Liver (tissue), 10 donors: ENCODE measurements at places on chromosomes 12 and 14.

GRCh38 chr12:95269892-95270291 is 52.3 kb downstream of the VEZT start:
- H3K27me3 ChIP-seq: no peaks in the 10 kb centered on the region
- no peak for DNase-seq
- H3K36me3 ChIP-seq: peaks cover 3% of the 10 kb centered on the region
- no peak overlapping the region for H3K4me3 ChIP-seq

GRCh38 chr12:61757831-61758505 is 502.2 kb upstream of the USP15 start:
- no peak for DNase-seq
- no peaks in the 10 kb centered on the region for H3K36me3 ChIP-seq
- H3K4me3 ChIP-seq: no peak overlapping the region

DNA sequence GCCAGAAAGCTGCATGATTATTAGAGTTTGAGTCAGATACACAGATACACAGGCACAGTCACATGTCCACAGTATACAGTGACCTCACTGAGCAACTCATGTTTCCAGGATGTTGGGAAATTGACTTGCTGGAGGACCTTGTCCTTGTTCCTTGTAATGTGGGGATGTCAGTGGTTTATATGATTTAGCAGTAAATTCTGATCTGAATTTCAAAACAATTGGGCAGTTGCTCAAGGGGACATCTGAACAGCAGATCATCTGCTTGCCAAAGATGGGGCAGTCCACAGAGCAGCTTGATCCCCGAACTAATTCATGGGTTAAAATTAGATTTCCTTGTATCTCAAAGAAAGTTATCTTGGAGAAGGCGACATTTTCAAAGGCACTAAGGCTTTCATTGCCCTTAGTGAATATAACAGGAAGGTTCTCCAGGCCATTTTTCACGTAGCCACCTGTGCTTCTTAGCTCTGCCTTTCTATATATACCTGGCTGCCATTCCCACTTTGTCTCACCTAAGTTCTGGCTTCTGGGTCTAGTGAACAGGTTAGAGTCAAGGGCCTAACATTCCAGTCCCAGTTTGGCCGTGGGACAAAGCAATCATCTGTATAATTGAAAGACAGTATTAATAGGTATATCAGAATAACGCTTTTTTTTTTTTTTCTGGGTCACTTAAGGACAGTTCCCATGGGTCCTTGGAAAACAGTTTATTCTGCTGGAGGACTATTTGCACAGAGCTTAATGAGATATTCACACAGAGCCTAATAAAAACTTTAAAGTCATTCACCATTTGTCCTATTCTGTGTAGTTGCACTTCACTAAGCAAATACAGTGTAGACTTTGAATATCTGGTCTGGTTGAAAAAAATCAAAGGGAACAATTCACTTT is 64.9 kb upstream of the STRN3 start:
- DNase-seq: no peak
- H3K36me3 ChIP-seq: peaks cover 2% of the 10 kb centered on the region
- H3K27ac ChIP-seq: peak overlapping the region; percentile 96
- H3K4me3 ChIP-seq: no peak overlapping the region
- peaks cover 23% of the 10 kb centered on the region for H3K4me1 ChIP-seq

DNA sequence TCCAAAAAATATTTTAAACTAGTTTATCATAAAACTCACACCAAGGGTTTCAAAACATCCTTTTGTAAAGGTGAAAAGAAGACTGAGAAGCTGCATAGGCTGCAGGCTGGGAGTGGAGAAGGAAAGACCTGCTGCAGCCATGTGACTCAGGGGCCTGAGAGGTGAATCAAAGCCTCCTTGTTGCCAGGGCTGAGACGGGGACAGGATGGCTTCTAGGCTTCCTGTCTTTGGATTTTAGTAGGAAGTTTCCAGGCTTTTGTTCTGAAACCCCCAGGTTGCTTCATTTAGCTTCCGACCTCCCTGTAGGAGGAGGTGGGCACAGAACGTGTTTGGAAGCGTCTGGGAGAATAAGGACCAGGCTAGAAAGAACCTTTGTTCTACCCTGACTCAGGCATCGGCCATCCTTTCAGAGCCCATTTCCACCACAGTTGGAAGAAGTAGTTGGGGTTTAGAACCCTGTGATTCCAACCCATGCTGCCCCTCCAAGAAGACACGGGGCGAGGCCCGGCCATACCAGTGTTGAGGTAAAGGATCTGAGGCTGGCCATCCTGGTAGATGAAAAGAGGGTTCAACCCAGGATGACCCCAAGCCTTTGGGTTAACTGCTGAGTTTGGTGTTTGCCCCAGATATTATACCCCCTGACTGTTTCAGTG is 122.4 kb downstream of the SLC25A47 start:
- no peaks in the 10 kb centered on the region for H3K27me3 ChIP-seq
- H3K4me1 ChIP-seq: no peaks in the 10 kb centered on the region
- H3K36me3 ChIP-seq: no peaks in the 10 kb centered on the region
- no peak overlapping the region for H3K4me3 ChIP-seq

DNA sequence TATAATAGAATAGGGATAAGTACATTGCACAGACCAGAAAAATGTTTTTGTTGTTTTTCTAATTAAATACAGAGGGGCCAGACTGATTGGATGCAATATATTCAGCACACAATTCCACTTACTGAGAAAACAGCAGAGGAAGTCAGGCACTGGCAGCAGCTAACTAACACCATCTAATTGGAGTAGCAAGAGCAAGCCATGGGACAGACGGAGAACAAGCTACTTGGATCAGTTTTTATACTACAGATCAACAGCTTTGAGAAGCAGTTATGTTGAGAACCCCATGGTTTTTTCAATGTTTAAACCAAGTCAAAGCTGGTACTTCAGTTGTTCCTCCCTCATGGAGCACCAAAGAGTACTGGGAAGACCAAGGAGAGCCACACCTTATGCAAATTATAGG is 1249.4 kb downstream of the LRFN5 start:
- no peak overlapping the region for H3K27ac ChIP-seq
- H3K36me3 ChIP-seq: no peaks in the 10 kb centered on the region
- no peak for DNase-seq
- peaks cover 3% of the 10 kb centered on the region for H3K27me3 ChIP-seq

- H3K36me3 ChIP-seq: peaks cover 2% of the 10 kb centered on the region
- DNase-seq: no peak
- no peak overlapping the region for H3K4me3 ChIP-seq
- H3K4me1 ChIP-seq: no peaks in the 10 kb centered on the region
- no peak overlapping the region for H3K27ac ChIP-seq
Observed at GRCh38 chr12:843609-844008, 91.2 kb downstream of the WNK1 start.

- H3K27me3 ChIP-seq: no peaks in the 10 kb centered on the region
- peaks cover 11% of the 10 kb centered on the region for H3K4me1 ChIP-seq
Observed at GRCh38 chr14:70665448-70666360, 24.0 kb downstream of the TTC9 start.

DNA sequence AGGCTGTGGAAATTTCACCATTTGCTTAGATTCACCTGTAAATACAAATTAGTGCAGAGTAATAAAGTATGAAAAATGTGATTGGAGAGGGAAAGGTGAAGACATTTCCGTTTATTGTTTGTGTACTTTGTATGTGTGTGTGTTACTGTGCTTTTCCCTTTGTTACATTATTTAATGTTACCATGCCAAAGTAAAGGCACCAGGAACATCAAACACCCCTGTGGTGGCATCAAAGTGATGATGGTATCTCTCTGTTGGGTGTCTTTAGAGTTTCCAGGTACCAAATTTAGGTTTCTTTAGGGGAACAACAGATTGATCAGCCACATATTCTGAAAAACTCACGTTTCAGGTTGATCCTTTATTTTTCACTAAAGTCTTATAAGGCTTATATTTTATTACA is 189.0 kb upstream of the FBXO33 start:
- H3K27me3 ChIP-seq: no peaks in the 10 kb centered on the region
- DNase-seq: no peak
- H3K27ac ChIP-seq: no peak overlapping the region
- no peak overlapping the region for H3K4me3 ChIP-seq
- H3K36me3 ChIP-seq: no peaks in the 10 kb centered on the region

GRCh38 chr12:88144037-88144436 is 1.9 kb downstream of the TMTC3 start:
- H3K27me3 ChIP-seq: no peaks in the 10 kb centered on the region
- no peaks in the 10 kb centered on the region for H3K36me3 ChIP-seq
- H3K4me1 ChIP-seq: peaks cover 15% of the 10 kb centered on the region
- H3K4me3 ChIP-seq: no peak overlapping the region
- H3K27ac ChIP-seq: no peak overlapping the region

DNA sequence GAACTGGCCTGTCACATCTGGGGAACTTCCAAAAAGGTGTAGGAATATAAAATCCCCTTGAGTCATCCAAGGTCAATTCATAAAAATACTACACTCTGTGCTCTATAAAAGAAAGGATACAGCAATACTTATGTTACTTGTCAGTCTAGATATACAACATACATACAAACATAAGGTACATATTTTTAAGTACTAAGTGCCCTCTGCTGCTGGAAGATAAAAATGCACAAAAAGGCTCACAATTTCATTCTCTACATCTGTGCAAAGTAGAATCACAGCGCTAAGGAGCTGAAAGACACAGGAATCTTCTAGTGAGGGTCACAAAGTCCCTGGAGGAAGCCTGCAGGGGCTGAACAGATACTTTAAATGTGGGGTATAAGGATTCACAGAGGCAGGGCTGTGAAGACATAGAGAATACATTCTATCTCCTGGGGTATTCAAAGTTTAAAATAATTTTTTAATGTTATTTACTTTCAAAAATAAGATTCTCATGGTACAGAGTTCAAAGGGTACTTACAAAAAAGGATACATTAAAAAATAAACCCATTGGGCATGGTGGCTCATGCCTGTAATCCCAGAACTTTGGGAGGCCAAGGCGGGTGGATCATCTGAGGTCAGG is 10.2 kb upstream of the GOLGA5 start:
- no peaks in the 10 kb centered on the region for H3K36me3 ChIP-seq
- H3K4me3 ChIP-seq: no peak overlapping the region
- H3K27me3 ChIP-seq: no peaks in the 10 kb centered on the region
- no peak for DNase-seq
- no peak overlapping the region for H3K27ac ChIP-seq

DNA sequence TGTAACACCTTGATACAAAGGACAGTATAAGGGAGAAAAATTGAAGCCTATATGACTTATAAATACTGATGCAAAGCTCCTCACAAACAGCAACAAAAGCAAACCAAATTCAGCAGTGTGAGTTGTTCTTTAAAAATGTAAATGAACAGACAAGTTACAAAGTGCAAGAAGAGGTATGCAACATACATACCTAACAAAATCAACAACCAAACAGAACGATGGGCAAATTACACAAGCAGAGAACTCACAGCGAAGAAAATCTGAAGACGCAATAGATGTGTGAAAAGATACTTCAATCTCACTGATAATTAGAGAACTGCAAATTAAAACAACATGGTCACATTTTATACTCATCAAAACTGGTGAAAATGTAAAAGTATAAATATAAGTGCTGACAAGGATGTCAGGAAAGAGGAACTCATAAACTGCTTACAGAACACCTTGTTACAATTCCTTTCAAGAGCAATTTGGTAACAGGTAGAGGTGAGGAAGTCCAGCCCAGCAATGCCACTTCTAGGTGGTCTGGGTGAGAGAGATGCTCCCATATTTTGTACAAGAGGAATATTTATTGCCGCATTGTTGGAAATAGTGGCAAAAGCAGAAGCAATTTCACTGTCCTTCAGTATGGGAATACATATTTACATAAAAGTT is 47.3 kb downstream of the CORO1C start:
- no peak overlapping the region for H3K4me3 ChIP-seq
- DNase-seq: no peak
- H3K36me3 ChIP-seq: no peaks in the 10 kb centered on the region
- H3K4me1 ChIP-seq: peaks cover 1% of the 10 kb centered on the region
- no peak overlapping the region for H3K27ac ChIP-seq

- no peak overlapping the region for H3K27ac ChIP-seq
- no peaks in the 10 kb centered on the region for H3K36me3 ChIP-seq
- H3K4me3 ChIP-seq: no peak overlapping the region
- no peaks in the 10 kb centered on the region for H3K4me1 ChIP-seq
Observed at GRCh38 chr14:99029916-99030305, 242.1 kb downstream of the BCL11B start.

GRCh38 chr12:39632670-39633069 is 13.1 kb upstream of the ABCD2 start:
- no peaks in the 10 kb centered on the region for H3K4me1 ChIP-seq
- no peak overlapping the region for H3K4me3 ChIP-seq
- H3K27me3 ChIP-seq: no peaks in the 10 kb centered on the region
- H3K36me3 ChIP-seq: no peaks in the 10 kb centered on the region

DNA sequence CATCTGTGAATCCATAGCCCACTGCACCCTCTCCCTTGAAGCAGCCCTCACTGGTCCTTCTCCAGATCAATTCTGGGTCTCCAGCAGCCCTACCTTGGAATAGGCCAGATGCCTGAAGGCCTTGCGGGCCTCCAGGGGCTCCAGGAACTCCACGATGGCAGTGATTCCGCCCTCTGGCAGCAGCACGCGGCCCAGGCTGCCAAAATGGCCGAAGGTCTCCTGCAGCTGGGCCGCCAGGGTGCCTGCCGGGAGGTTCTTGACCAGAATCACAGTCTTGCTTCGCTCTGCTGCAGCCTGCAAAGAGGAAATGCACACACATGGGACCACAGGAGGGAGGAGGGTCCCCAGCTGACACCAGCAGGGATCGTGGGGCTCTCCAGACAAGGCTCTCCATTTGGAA is 26.3 kb downstream of the RBM19 start:
- H3K4me1 ChIP-seq: no peaks in the 10 kb centered on the region
- no peak for DNase-seq
- no peak overlapping the region for H3K4me3 ChIP-seq
- no peaks in the 10 kb centered on the region for H3K27me3 ChIP-seq
- no peak overlapping the region for H3K27ac ChIP-seq

GRCh38 chr12:67323007-67323406 is 53.8 kb downstream of the CAND1 start:
- H3K27me3 ChIP-seq: no peaks in the 10 kb centered on the region
- no peak for DNase-seq
- no peaks in the 10 kb centered on the region for H3K4me1 ChIP-seq
- H3K36me3 ChIP-seq: no peaks in the 10 kb centered on the region
- no peak overlapping the region for H3K27ac ChIP-seq

DNA sequence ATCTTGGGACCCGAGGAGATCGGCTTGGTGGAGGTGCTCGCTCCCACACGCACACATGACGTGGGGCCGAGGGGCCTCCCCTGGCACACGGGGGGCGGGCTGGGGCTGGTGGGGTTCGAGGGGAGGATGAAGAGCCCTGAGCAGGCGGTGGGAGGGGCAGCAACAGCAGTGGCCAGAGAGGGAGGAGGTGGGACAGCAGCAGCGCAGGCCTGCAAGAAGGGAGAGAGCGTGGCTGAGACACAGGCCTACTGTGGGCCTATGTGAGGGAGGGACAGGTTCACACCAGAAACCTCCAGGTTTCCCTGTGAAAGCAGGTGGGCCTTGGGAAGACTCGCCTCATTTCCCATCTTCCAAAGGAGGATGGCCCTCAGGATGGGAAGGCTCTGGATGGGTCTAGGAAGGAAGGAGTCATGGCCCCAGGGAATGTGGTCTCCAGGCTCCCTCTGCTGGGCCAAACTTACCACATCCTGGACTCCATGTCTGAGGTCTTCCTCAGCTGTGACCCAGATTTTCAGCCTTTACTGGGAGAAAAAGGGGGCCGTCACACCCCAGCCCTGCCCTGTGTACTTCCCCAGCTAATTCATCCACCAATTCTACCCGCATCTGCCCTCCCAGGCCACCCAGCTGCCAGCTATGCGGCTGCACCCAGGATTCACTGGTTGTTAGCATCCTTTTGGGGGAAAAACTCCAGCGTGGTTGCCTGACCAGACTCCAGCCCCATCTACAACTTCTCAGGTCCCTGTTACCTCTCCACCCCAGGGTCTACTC is 2.8 kb downstream of the PIANP start:
- H3K27me3 ChIP-seq: peaks cover 14% of the 10 kb centered on the region
- peaks cover 10% of the 10 kb centered on the region for H3K4me1 ChIP-seq
- H3K36me3 ChIP-seq: no peaks in the 10 kb centered on the region
- H3K4me3 ChIP-seq: no peak overlapping the region

- DNase-seq: no peak
- no peaks in the 10 kb centered on the region for H3K4me1 ChIP-seq
- H3K27ac ChIP-seq: no peak overlapping the region
- H3K4me3 ChIP-seq: no peak overlapping the region
Observed at GRCh38 chr12:16076557-16076956, 165.4 kb downstream of the DERA start.
